ENCODE measurements at places on chromosomes 6 and 20. TPM values are rescaled to one million over a fixed set of nuclear protein-coding genes. Genes with fewer than 3 reads are reported as not detected.

DNA sequence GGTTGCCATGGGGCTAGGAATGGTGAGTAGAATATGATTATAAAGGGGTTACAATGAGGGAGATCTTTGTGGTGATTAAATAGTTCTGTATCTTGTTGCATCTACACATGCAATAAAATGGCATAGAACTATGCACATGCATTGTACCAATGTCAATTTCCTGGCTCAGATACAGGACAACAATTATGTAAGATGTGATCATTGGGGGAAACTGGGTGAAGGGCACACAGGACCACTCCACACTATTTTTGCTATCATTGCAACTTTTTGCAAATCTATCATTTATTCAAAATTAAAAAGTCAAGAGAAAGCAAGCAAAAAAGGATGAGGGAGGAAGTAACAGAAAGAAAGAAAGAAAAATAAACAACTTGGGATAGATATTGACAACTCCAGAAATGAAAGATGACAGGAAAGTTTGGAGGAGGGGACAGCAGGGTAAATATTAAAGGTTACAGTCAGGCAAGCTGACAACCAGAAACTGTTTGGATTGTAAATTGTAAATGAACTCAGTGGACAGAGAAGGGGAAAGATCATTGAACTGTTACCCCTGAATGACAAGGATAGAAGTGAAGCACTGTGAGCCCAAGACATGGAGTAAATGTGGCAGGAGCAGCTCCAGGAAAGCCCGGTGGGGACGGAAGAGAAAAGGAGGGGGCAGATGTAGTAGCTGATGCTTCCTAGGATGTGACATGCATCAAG is 499.6 kb upstream of the JARID2 start:
- DNase-seq: no peak

SRSF12 gene
- total RNA-seq: 0.75 TPM

DNA sequence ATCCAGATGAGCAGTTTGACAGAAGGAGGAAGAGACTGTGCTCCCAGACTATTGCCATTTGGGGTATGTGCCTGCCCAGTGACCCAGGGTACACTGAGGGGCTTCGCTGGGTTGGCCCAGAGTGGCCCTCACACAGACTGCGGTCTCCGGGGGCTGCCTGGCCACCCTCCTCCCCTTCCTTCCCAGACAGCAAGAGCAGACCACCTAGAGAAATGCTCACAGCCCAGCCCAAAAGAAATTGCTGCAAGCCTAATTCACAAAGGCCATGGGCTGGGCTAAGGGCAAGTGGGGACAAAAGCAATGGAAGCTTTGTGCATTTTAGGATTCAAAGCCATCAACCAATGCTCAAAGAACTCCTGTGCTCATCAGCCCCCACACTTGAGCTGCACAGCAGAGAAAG is 277.6 kb downstream of the CDC5L start:
- DNase-seq: no peak

DNA sequence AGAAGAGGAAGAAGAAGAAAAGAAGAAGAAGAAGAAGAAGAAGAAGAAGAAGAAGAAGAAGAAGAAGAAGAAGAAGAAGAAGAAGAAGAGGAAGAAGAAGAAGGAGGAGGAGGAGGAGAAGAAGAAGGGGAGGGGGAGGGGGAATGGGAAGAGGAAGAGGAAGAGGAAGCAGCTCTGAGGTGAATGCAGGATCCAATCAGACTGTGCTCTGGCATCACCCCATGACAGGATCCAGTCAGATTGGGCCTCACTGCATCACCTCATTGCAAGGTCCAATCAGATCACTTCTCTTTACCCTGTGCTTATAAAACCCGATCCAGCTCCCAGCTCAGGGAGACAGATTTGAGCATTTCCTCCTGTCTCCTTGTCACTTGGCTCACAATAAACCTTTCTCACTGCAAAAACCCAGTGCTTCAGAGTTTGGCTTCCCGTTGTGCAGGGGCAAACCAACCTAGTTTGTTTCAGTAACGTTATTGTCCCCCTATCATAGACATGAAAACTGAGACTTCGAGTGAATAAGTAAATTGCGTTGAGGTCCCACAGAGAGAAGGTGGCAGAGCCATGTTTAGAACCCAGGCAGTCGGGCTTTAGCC is 28.6 kb upstream of the YWHAB start:
- DNase-seq: no peak

UTRN gene
- 68.7 TPM for total RNA-seq

GRCh38 chr6:81769824-81770223 is 17.3 kb upstream of the TENT5A start:
- DNase-seq: no peak

DNA sequence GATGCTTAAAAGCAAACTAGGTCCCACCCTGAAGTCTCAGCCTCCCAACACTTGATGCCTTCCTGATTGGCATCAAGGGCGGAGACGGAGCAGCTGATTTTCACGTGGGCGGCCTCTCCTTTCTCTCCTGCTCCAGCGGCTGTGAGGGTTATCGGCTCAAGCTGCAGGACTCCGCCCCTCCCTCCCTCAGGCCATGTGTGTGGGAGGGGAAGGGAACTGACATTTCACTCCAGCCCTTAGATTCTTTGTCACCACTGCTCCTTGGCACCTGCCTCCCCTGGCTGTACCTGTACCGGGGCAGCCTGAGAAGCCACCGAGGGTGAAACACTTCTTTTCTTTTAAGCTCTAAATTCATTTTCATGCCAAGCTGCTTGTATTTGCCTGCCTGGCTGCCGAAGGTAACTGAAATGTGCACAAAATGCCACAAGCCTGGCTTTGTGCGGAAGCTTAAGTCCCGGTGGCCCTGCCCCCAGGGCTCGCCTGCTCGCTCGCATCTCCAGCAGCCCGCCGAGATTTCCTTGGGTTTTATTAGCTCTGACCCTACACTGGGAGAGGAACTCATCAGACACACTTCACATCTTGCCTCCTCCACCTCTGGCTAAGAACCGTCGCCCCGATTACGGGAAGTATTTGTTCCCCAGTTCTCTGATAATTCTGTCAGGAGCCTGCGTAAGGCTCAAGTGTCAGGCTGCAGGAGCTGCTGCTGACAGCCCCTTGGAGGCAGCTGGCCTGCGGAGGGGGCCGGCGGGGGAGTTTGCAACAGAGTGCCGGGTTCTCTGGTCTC is 9.6 kb upstream of the CPNE5 start:
- DNase-seq: peak; percentile 86

POU3F2 gene
- total RNA-seq: not detected

MAP3K4 gene
- 28.0 TPM for total RNA-seq

- DNase-seq: no peak
These were observed 139.6 kb downstream of the MYLK4 start for GRCh38 chr6:2611092-2611491.

DNA sequence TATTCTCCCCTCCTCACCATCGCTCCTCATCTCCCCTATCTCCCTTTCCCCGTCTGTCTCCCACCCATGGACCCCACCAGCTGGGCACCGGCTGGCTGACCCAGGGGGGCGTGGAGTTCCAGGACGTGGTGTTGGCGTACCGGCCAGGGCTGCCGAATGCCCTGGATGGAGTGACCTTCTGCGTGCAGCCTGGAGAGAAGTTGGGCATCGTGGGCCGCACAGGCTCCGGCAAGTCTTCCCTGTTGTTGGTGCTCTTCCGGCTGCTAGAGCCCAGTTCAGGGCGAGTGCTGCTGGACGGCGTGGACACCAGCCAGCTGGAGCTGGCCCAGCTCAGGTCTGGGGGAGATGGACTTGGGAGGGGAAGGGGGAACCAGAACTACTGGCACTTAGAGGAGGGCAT is 7.7 kb downstream of the DLK2 start:
- no peak for DNase-seq

- no peak for DNase-seq
These were observed 638 bp downstream of the MDN1 start for GRCh38 chr6:89818977-89819335.

DNA sequence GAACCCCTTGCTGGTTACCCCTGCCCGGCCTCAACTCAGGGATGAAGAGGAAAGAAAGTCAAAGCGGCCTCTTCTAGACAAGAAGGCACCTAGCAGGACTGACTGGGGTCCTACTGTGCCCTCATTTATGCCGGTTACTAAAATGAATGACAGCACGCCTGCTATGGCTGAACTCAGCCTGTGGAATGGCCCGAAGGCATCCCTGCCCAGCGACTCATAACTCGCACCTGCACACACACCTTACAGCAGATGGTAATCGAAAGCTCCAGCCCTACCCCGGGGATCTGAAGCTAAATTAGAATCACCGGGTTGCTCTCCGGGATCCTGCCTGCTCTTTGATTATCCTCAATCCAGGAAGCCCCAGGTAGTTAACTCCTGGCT is 747 bp upstream of the TXNDC5 start:
- no peak for DNase-seq

ZC2HC1B gene
- not detected for total RNA-seq

- DNase-seq: peak; percentile 64
These were observed 87.5 kb downstream of the SYNJ2 start for GRCh38 chr6:158068893-158069799.

HLA-F gene
- total RNA-seq: 26.8 TPM

DNA sequence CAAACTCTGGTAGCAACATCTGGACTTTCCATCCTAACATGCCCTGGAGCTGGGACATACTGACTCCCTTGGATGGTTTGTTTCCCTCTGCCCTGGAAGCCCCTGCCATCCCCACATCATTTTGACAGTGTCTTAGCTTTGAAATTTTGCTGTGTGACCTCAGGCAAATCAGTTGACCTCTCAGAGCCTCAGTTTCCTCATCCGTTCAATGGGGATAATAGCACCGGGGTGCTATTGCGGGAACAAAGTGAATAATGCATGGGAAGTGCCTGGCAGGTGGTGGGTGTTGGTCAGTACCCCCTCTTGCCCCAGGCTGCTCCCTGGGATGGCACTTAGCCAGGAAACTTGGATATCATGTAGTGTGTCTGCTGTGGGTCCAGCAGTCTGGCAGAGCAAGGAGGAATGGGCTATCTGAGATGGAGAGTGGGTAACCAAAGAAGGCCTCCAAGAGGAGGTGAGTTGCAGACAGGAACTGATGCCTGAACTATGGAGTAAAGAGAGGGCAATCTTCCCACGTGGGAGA is 88.6 kb downstream of the MRPL14 start:
- no peak for DNase-seq

GRCh38 chr6:143674483-143675381 is 3.0 kb upstream of the PHACTR2 start:
- no peak for DNase-seq

FABP7 gene
- total RNA-seq: not detected

IPCEF1 gene
- 1.1 TPM for total RNA-seq

LBP gene
- 1.9 TPM for total RNA-seq

DNA sequence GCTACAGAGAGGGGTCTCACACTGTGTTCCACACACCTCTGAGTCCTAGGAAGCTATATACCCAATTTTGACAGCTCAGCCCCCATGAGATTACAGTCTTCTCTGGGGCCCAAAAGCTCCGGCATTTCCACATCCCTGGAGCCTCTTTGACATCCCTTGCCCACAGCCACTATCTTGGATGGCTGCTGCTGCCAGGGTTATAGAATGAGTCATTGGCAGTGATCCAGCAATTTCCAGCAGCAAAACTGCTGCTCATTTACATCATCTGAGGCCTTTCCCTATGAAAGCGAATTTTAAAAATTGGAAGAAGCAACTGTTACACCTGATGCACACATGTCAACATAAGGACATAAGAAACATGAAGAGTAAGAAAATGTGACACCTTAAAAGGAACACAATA is 590.7 kb downstream of the MEI4 start:
- DNase-seq: no peak

DNA sequence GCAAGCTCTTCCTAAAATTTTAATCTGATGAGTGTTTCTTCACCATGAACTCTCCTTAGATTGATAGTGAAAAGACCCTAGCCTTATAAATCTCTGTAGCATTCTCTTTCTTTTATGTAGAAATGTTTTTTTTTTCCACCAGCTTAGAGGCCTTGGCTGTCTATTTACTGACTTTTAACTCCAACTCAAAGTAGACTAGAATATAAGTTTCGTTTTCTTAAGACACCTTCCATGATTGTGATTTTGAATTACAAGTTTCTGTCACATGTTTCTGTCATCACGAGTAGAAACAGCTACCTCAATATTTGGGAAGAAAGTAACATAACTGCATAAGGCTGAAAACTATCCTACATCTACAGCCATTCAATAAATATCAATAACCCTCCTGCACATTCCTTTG is 17.8 kb downstream of the ADGRF4 start:
- no peak for DNase-seq

DNA sequence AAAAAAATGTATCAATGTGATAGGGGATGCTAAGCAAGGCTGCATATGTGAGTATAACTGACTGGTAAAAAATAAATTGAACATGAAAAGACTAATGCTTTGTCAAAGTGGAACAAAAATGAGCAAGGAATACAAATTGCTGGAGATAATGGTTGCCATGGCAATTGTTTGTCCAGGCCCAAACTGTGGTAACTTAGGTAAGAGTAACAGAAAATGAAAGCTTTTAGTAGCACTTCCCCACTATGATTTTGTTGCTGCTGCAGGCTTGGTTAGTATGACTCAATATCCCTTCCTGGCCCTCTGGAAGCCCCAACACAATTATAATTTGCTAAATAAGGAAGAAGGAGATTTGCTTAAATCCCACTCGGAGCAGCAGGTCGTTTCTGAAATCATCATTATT is 577.1 kb downstream of the DOK5 start:
- DNase-seq: no peak

DNA sequence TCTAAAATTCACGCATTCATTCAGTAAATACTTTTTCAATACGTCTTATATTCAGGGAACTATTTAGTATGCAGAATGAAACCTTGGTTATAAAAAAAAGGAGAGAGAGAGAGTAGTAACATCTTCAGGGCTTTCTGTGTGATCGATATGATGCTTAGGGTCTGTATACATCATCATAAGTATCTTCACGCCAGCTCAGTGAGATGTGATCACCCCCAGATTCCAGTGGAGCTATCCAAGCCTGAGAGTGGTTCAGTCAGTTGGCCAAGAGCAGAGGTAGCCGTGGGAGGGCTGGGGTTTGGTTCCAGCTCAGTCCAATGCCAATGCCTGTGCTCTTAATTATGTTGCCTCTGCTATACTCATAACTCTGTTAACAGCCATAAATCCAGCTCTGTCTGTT is 8.6 kb downstream of the CD83 start:
- DNase-seq: no peak

DNA sequence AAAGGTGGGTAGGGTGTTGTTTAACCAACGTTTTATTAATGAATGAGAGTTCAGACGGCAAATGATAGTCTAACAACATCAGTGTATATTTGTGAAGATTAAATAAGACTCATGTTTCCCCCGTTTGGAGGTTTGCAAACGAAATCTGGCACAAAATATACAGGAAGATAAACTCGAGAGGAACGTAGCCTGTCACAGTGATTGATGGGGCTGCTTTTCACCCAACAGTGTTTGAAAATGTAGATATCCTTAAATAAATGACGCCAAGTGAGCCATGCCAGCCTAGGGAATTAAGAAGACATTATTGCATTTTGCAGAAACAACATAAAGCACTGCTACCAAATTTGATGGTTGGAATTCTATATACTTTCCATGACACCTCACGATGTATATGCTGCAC is 696.5 kb upstream of the FLRT3 start:
- DNase-seq: no peak

PDE7B gene
- 8.3 TPM for total RNA-seq
